ENCODE measurements at places on chromosomes 11 and 22. TPM values are rescaled to one million over a fixed set of nuclear protein-coding genes. Genes with fewer than 3 reads are reported as not detected.

CCDC81 gene
- total RNA-seq, result 0.53 TPM

APLNR gene
- 7.1 TPM for total RNA-seq

USP28 gene
- 25.7 TPM for total RNA-seq

CDC45 gene
- 5.1 TPM for total RNA-seq

LUZP2 gene
- 1.3 TPM for total RNA-seq

HTR3B gene
- total RNA-seq, result not detected

ASRGL1 gene
- total RNA-seq, result 71.7 TPM

OR5P2 gene
- total RNA-seq, result not detected

FOLH1 gene
- not detected for total RNA-seq

KDM4E gene
- total RNA-seq, result not detected

TTC36 gene
- 0.66 TPM for total RNA-seq

TPBGL gene
- 0.15 TPM for total RNA-seq

HTR3A gene
- 0.90 TPM for total RNA-seq

TNNI2 gene
- total RNA-seq, result not detected

NAALAD2 gene
- 0.61 TPM for total RNA-seq

CD3E gene
- 5.7 TPM for total RNA-seq

SAA2 gene
- 4.2 TPM for total RNA-seq

GRK2 gene
- total RNA-seq, result 108 TPM

SLC22A8 gene
- total RNA-seq, result not detected

GRAP2 gene
- total RNA-seq, result 4.2 TPM

MMP10 gene
- total RNA-seq, result not detected

ST14 gene
- 537 TPM for total RNA-seq

P2RX3 gene
- not detected for total RNA-seq

DDIAS gene
- total RNA-seq, result 2.5 TPM

RBMXL2 gene
- not detected for total RNA-seq

IFITM1 gene
- total RNA-seq, result 63.3 TPM

CDC42BPG gene
- total RNA-seq, result 41.6 TPM

TYR gene
- not detected for total RNA-seq

PATE2 gene
- total RNA-seq, result not detected

PAAF1 gene
- 13.2 TPM for total RNA-seq

DDX25 gene
- 0.16 TPM for total RNA-seq

SAA1 gene
- 16.8 TPM for total RNA-seq

RAB36 gene
- 0.98 TPM for total RNA-seq

OR2AG1 gene
- not detected for total RNA-seq

OR5B21 gene
- total RNA-seq, result not detected

B3GAT1 gene
- not detected for total RNA-seq

JAML gene
- total RNA-seq, result 12.0 TPM

BCL2L13 gene
- total RNA-seq, result 47.2 TPM

SNRPD3 gene
- 71.4 TPM for total RNA-seq

OR52I1 gene
- total RNA-seq, result not detected

TMEM86A gene
- total RNA-seq, result 0.89 TPM

CDKN1C gene
- 10.9 TPM for total RNA-seq

RIMBP3C gene
- total RNA-seq, result not detected

OR8G5 gene
- not detected for total RNA-seq

SYCE3 gene
- total RNA-seq, result not detected

UCP2 gene
- total RNA-seq, result 64.0 TPM

RIN1 gene
- 20.0 TPM for total RNA-seq

FOSL1 gene
- 4.2 TPM for total RNA-seq

Measured in colonic mucosa (tissue), 4 donors.